ENCODE measurements at places on chromosomes 7 and 10.

DNA sequence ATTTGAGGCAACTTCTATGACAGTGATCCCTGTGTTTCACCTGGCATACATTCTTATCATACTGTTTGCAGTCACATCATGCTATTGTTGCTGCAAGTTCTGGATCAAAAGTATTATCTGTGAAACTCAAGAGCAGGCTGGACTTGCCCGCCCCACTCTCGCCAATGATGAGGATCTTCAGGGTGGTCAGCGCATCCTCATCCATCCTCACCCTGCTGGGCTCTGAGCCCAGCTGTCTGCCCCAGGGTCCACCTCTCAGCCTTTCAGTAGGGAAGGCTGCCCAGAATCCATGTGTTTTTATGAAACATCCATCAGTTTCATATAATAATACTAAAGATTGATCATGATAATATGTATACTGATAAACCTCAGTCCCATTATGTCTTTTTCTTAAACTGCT is 55.4 kb upstream of the KIF5B start:
- DNase-seq: no peak

DNA sequence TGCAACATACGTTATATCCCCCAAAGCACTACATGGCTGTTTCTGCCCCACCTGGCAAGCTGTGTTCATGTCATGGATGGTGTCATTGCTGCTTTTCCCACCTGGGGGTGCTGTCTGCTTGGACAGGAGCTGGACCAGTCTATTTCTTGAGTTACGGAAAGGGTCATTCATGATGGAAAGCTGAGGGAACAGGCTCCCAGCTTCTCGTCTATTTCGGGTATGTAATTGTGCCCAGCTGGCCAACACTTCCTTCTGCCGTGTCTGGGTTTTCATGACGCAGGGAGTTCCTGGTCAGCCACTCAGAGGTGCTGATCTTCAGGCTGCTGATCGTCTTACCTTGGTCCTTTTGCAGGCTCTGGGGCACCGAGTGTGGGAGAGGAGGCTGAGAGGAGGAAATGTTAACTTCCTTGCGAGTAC is 8.6 kb downstream of the BTBD16 start:
- no peak for DNase-seq

DNA sequence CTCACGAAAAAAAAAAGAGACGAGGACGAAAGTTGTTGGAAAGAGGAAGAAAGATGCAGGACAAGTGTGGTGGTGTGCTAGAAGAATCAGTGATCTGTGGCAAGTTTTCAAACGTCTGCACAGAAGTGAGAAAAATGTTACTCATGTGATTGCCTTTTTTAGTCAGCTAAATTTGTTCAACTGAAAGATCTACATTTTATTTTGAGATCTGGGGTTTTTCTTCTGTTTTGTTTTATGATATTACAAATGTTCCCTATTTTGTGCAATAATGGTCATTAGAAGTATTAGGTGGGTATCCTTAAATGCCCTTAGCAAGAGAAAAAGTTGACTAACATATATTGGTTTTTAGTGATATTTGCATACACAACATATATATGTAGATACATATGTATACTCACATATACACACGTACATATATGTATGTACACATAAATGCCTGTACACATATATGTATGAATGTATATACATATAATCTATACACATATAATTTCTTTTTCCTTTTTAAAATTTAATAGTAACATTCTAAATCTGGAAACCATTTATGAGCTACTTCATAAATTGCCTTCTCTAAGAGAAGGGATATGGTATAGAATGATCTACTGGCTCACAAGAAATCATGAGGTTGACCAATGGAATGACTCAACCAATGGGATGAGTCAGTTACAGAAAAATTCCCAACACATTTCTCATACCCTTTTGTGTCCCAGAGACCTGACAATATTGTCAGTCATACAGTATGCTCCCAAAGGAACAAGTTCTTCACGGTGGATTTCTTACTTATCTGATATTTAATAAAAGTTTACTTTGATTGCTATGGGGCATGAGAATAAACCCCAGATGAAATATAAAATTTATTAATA is 38.4 kb downstream of the SLC39A12 start:
- DNase-seq: no peak

- DNase-seq: no peak
Observed at GRCh38 chr7:17774248-17774647, 166.0 kb downstream of the SNX13 start.

GRCh38 chr10:31071232-31072005 is 39.8 kb upstream of the ZNF438 start:
- DNase-seq: no peak

DNA sequence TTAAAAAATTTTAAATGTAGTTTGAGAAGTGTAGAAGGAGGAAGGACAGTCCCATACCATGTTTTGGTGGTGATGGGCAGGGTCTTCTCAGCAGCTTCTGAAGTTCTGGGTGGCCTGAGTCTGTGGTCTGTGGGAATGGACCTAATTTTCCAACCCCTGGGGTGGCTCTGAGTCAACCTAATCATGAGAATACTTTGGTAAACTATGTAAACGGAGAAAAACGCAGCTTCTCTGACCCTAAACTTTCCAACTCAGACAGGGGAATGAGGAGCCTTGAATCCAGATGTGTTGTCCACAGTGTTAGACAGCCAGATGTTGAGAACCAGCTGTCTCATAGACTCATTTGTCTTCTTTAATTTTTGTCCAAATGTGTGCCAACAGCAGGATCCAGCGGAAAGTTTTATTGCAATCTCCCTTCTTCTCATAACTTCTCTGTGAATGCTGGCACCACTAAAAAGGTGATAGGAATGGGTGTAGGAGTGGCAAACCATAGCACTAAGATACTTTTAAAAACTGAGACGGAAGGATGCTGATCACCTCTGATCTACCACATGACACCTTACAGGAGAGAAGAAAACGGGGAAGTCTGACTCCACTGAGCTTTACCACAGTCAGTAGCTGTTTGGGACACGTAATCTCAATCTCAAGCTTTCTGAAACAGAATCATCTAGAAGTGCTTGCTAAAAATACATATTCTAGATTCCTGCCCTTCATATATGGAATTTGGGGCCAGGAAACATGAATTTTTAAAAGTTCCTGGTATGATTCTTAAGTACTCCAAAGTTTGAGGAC is 90.5 kb upstream of the PHYHIPL start:
- DNase-seq: no peak

DNA sequence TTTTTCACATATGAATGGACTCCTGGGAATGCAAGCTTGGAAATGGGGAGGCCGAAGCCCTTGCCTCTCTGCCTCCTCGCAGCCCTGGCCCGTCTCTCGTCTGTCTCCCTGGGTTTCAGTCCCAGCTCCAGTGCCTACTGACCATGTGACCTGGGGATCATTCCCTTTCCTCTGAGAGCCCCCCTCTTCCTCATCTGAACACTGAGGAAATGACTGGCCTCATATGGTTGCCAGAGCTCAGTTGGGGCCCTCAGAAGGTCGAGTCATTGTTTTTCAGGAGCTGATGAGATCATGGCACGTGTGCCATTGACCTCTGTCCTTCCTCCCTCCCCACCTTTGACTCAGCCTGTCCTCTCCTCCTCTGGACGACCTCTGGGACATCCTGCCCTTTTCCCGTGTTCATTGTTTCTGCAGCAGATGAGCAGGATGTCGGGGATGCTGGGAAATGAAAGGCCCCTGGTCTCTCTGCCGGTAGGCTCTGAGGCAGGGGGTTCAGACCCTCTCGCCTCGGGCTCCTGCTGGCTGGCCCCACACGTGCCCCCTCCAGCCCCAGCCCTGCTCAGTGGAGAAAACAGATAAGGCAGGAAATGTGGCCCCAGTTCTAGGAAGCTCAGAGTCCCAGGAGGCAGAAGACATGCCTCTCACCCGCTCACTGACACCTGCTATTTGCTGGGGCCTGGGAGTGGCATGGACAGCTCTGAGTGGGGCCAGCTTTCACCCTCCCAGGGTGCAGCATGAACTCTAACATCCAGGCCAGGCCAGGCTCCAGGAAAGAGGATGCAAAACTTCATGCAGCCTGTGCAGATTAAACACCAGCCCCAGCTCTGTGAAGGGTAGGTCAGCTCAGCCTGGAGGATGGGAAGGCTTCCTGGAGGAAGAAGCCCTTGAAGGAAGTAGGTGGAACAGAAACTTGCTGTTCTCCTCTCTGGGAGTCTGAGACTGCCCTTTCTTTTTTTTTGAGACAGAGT is 8.3 kb upstream of the PPP1R35 start:
- DNase-seq: no peak

GRCh38 chr10:56142092-56142728 is 218.8 kb downstream of the ZWINT start:
- no peak for DNase-seq

GRCh38 chr10:28704464-28705161 is 27.3 kb downstream of the BAMBI start:
- no peak for DNase-seq

DNA sequence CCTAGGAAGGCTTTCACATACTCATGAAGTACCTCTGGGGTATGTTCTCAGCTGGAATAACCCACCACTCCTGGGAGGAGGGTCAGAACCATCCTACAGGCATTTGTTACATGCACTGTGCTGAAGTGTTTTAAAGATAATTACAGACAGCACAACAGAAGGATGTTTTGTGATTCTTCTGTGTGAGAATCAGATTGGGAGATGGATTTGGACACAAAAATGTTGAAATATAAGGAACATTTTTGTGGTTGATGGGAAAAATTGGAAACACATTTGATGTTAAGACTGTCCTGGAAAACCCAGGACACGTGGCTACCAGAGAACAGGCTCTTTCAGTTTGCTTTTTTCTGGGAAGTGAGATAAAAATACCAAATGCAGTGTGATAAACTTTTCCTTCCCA is 61.4 kb downstream of the BICC1 start:
- DNase-seq: no peak

- DNase-seq: no peak
Observed at GRCh38 chr7:140489026-140489359, 9.7 kb upstream of the MKRN1 start.

GRCh38 chr10:15208221-15208620 is 39.7 kb upstream of the NMT2 start:
- DNase-seq: no peak

- no peak for DNase-seq
Observed at GRCh38 chr7:1287752-1288201, 55.1 kb downstream of the UNCX start.

All from lower lobe of right lung (tissue), 2 donors.